ENCODE measurements at places on chromosomes 6 and 20.

DNA sequence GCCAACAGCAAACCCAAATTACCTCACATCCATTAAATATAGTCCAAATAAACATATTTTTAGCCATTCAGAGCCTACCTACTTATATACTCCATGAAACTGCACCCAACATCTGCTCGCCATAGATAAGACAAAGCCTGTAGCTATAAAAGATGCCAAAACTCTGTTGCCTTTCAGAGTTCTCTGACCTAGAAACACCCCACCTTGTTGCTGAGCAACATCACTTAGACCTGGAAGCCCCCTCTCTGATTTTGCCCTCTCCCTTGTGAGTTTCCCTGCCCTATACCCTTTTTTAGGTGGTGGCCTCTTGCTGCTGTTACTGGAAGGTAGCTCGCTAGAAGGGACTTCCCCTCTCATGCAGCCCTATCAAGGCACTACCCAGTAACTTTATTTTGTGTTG lies 27.7 kb upstream of the FBXL4 start:
- no peak for DNase-seq

- no peak for DNase-seq
Measured at GRCh38 chr6:112010328-112010727, 43.6 kb upstream of the CCN6 start.

DNA sequence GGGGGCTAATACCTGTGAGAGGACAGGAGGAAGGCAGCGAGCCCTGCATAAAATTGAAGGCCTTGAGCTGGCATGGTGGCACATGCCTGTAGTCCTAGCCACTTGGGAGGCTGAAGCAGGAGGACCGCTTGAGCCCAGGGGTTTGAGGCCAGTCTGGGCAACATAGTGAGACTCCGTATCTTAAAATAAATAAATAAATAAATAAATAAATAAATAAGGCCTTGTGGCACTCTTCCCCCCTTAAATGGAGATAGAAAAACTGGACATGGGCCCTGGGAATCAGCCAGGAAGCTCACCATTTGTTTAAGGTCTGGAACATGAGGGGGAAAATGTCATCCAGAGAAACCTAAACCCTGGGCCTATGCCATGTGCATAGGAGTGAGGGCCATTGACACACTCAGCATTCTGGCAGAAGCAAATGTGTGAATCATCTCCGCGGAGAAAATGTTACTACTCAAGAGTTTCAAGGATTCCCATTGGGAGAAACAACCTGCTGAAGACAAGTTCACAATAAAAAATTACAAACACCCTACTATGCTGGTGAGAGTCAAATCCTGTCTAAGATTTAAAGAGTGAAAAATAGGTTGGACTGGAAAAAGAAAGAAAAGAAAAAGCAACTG lies 51.9 kb upstream of the UBR2 start:
- DNase-seq, result no peak

DNA sequence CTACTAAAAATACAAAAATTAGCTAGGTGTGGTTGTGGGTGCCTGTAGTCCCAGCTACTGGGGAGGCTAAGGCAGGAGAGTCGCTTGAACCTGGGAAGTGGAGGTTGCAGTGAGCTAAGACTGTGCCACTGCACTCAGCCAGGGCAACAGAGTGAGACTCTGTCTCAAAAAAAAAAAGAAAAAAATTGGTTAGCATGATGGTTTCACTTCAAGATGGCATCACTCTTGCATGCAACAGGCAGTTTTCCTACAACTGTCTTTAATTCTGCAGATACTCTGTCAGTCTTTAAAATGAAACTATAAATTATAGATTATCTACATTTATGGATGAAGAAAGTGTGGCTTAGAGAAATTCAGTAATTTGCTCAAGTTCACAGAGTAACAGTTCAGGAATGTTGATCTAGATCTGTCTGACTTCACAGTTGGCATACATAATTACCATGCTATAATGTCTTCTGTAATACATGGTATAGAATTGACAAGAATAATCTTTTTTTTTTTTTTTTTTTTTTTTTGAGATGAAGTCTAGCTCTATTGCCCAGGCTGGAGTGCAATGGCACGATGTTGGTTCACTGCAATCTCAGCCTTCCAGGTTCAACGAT lies 27.0 kb downstream of the ITCH start:
- DNase-seq, result no peak

- DNase-seq, result no peak
Measured at GRCh38 chr20:10322073-10323012, 103.7 kb downstream of the SNAP25 start.

DNA sequence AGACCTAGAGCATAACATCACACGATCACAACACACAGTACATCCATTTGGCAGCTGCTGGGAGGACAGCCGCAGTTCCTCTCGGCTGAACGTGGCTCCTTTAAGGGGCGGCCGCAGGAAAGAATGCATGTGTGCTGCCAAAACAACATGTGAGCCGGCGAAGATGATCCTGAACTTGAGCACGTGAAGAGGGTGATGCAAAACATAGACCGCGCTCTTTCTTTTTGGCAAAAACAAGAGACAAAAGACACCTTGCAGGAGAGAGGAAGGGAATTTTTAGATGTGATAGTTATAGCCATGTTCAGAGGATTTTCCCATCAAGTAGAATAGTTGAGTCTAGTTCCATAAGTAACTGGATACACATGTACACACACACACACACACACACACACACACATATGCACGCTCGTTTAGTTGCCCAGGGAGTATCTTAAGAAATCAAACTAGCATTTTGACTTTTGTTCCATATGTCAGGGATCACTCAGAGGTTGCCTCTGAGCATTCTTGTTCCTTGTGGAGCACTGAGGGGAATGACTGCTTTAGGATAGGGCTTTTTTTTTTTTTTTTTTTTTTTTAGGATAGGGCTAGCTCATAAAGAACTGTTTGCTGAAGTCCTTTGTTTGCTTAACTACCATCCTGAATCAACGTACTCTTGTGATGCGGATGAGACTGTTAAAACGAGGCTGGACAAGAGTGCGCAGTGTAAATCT lies 21.7 kb upstream of the RANBP9 start:
- DNase-seq, result peak; percentile 38

DNA sequence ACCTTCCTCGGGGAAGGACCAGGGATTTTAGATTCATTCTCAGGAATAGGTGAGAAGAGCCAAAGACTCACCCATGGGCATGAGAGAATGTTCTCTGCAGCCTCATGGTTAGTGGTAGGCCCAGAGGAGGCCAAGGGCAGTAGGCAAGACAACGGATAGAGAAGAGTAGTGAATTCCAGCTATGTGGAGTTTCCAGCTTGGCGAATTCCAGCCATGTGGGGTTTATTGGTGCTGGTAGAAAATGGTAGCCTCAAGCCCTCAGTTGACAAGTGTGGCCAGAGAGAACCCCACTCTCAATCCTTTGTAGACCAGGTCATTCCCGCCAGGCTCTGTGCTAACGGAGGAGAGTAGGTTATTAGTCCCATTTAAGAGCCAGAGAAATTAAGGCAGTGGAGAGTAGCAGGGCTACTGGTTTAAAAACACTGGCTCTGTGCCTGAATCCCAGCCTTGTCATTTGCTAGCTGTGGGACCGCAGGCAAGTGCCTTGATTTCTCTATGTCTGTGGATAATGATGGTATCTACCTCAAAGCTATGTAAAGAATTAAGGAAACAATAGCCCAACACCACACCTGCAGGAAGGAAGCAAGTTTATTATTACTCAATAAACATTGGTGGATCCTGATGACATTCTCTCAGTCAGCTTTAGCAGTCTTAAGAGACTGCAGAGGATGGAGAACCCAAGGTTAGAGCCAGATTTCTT lies 2.0 kb upstream of the SLC9A8 start:
- DNase-seq, result no peak

DNA sequence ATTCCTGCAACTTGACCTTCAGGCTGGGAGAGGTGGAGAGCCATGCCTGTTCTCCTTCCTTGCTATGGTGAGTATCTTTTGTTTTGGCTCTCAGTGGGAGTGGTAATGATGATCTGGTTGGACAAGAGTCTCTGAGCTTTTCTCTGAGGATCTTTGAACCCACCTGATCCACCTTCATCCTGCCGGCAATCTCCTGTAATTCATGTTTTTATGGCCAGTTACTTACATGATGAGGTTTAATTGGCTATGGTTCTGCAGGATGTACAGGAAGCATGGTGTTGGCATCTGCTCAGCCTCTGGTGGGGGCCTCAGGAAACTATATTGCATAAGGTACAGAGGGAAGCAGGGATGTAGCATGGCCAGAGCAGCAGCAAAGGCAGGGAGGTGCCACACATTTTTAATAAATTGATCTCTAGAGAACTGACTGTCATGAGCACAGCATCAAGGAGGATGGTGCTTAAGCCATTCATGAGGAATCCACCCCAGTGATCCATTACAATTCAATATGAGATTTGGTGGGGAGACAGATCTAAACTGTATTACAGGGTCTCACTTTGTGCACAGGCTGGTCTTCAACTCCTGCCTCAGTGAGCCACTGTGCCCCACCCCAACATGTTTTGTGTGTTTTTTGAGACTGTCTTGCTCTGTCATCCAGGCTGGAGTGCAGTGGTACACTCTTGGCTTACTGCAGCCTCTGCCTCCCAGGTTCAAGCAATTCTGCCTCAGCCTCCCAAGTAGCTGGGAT lies 10.0 kb downstream of the HSPA1B start:
- no peak for DNase-seq

DNA sequence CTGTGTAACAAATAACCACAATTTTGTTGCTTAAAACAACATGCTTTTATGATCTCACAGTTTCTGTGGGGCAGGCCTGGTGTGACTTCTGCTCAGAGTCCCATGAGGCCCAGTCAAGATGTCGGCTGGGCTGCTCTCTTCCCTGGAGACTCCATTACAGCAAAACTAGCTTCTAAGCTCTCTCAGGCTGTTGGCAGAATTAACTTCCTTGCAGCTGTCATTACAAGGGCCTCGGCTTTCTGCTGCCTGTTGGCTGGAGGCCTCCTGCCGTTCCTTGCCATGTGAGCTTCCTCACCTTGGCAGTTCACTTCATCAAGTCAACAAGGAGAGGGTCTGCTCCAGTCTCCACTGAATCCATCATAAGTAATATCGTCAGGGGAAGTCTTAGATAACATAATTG lies 659.2 kb downstream of the PRKN start:
- DNase-seq, result no peak

DNA sequence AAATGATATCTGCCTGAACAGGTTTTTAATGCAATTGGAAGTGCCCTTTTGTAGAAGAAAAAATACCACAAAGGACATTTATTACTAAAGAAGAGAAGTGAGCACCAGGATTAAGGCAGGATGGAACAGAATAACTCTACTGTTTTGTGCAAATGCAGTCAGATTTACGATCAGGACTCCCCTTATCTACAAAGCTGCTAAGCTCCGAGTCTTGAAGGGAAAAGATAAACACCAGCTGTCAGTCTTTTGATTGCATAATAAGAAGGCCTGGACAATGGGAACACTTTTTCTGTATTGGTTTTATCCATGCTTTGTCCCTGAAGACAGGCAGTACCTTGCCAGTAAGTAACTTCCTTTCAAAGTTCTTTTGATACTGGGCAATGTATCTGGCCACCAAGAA lies 797.9 kb upstream of the SLC35B3 start:
- DNase-seq, result no peak

- no peak for DNase-seq
Measured at GRCh38 chr20:973785-974194, 28.3 kb downstream of the RSPO4 start.

- no peak for DNase-seq
Measured at GRCh38 chr20:1907586-1907985, 12.4 kb downstream of the SIRPA start.

DNA sequence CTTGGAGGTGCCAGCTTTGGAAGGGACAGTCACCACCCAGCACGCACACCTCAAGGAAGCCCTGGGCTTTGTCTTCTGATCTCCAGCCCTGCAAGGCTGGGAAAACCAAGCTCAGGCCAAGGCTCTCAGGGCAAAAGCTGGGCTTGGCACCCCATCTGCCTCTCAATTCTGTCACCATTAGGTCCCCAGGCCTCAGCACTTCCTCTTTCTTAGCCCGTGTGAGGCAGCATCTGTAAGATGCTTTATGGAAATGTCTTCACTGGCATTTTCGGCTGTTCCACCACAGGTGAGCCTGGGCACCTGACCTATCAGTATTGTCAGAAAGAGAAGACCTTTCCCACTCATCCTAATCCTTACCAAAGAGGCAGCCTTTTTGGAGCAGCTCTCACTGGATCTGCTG lies 24.6 kb downstream of the GMEB2 start:
- DNase-seq, result no peak

DNA sequence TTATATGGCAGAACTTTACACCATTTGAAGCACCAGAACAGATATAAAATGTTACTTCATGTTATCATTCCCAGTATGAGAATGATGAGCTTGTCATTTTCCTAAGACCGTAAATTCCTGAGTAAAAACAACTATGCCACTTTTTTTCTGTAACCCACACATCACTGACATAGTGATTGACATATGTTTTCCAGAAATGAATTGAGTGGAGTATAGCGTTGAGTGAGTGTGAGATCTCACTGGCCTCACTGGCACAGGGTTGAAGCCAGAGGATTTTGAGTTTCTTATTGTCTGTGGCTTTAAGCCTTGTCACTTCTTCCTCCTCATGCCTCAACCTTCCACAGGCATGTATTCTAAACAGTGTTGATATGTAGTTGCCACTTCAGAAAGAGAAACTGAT lies 62.3 kb downstream of the PDE7B start:
- no peak for DNase-seq

DNA sequence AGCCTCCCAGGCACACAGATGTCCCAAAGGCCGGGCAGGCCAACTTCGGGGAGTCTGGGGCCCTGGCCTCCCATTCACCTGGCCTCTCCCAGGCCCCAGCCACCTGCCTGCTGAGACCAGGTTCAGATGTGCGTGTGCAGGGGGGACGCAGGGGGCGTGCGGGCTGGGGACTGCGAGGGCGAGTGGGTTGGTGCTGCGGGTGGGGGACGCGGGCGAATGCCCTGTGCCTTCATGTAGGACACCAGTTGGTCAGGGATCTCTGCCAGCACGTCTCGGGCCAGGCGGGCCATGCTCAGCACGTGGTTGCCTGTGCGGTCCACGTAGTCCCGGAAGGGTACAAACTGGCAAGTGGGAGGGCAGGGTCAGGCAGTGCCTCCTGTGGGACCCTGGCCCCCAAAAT lies 44.5 kb downstream of the RAB44 start:
- peak; percentile 80 for DNase-seq

GRCh38 chr6:117227245-117227962 lies 38.0 kb upstream of the VGLL2 start:
- no peak for DNase-seq

- DNase-seq, result no peak
Measured at GRCh38 chr20:32855387-32855786, 3.3 kb upstream of the EFCAB8 start.

GRCh38 chr20:51591871-51592270 lies 49.4 kb upstream of the NFATC2 start:
- DNase-seq, result no peak

GRCh38 chr6:36283608-36284007 lies 13.7 kb downstream of the PNPLA1 start:
- no peak for DNase-seq
